ENCODE measurements at places on chromosomes 2 and 18. TPM values are rescaled to one million over a fixed set of nuclear protein-coding genes. Genes with fewer than 3 reads are reported as not detected.

The KCNG2 gene
- polyA plus RNA-seq = not detected

The CENPA gene
- polyA plus RNA-seq = 2.1 TPM

The PXDN gene
- polyA plus RNA-seq = 200 TPM

The RAX gene
- polyA plus RNA-seq = not detected

The BCL2 gene
- polyA plus RNA-seq = 3.4 TPM

The UGT1A4 gene
- polyA plus RNA-seq = not detected

The ZNF513 gene
- 40.5 TPM for polyA plus RNA-seq

The UPP2 gene
- polyA plus RNA-seq = 0.16 TPM

The YIPF4 gene
- 33.5 TPM for polyA plus RNA-seq

The FHL2 gene
- 3.5 TPM for polyA plus RNA-seq

The NEU4 gene
- polyA plus RNA-seq = not detected

The LRP1B gene
- polyA plus RNA-seq = 12.7 TPM

The IKZF2 gene
- polyA plus RNA-seq = 5.9 TPM

The RFTN2 gene
- polyA plus RNA-seq = 0.06 TPM

The CAB39 gene
- polyA plus RNA-seq = 107 TPM

The IL1RL1 gene
- polyA plus RNA-seq = not detected

The CACNB4 gene
- polyA plus RNA-seq = 29.0 TPM

The FOXI3 gene
- polyA plus RNA-seq = not detected

The SERPINB13 gene
- polyA plus RNA-seq = not detected

The DNAJC5G gene
- not detected for polyA plus RNA-seq

The DUSP19 gene
- 7.7 TPM for polyA plus RNA-seq

The DYNAP gene
- not detected for polyA plus RNA-seq

The SLC4A5 gene
- polyA plus RNA-seq = 3.2 TPM

The SH3BP4 gene
- polyA plus RNA-seq = 3.1 TPM

The RGPD3 gene
- polyA plus RNA-seq = 0.74 TPM

The GALR1 gene
- polyA plus RNA-seq = 0.14 TPM

The CRIM1 gene
- 6.7 TPM for polyA plus RNA-seq

The FAM210A gene
- 11.5 TPM for polyA plus RNA-seq

The TLX2 gene
- polyA plus RNA-seq = not detected

The GBX2 gene
- 0.92 TPM for polyA plus RNA-seq

The NYAP2 gene
- 1.1 TPM for polyA plus RNA-seq

The ENOSF1 gene
- polyA plus RNA-seq = 9.0 TPM

The FSHR gene
- 0.36 TPM for polyA plus RNA-seq

The IGFBP5 gene
- 1.6 TPM for polyA plus RNA-seq

The ZNF385B gene
- polyA plus RNA-seq = 0.30 TPM

The DNER gene
- polyA plus RNA-seq = 310 TPM

The PKDCC gene
- 37.4 TPM for polyA plus RNA-seq

The MAP3K19 gene
- not detected for polyA plus RNA-seq

The ELP2 gene
- 77.1 TPM for polyA plus RNA-seq

The ABCB11 gene
- polyA plus RNA-seq = not detected

The LHCGR gene
- not detected for polyA plus RNA-seq

The TLK1 gene
- 35.1 TPM for polyA plus RNA-seq

The FSIP2 gene
- 12.2 TPM for polyA plus RNA-seq

The RBKS gene
- 4.0 TPM for polyA plus RNA-seq

The ACKR3 gene
- polyA plus RNA-seq = 0.74 TPM

The LYG2 gene
- not detected for polyA plus RNA-seq

The FBXO41 gene
- polyA plus RNA-seq = 6.7 TPM

The VIL1 gene
- 0.06 TPM for polyA plus RNA-seq

The CDH20 gene
- polyA plus RNA-seq = 1.7 TPM

The NT5DC4 gene
- polyA plus RNA-seq = not detected

The MAL gene
- not detected for polyA plus RNA-seq

The ANO7 gene
- polyA plus RNA-seq = not detected

The ABCG8 gene
- polyA plus RNA-seq = not detected

The SH3RF3 gene
- 0.52 TPM for polyA plus RNA-seq

Measured in neural cell (in vitro differentiated cells).